ENCODE measurements at places on chromosomes 4 and X. TPM values are rescaled to one million over a fixed set of nuclear protein-coding genes. Genes with fewer than 3 reads are reported as not detected.
A peak's percentile ranks its signal among the peaks of the same experiment; 100 is the strongest.

The ITIH6 gene
- total RNA-seq = not detected

DNA sequence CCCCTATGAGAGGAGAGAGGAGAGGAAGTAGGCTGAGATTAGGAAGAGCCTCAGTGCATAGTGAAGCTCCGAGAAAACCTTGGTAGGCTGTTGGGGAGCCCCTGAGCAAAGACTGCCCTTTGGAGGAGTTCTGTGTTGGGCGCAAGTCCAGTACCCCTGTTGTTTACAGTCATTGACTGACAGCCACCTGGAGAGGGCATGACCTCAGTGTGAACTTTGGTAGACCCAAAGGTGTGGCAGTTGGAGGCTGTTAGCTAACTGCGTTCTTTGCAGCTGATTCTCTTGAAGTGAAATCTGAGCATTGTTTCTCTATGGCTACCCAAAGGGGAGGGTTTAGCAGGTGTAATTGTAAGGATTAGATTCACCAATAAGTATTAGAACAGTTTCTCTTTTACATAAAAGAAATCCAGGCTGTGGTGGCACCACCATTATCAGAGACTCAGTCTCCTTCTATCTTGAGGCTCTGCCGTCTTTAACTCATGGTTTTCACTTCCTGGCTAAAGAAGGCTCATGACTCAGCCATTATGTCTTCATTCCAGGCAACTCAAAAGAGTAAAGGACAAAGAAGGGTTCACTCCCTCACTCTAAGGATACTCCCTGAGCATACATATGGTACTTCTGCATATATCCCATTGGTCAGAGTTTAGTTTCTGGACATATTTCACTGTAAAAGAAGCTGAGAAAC lies 33.4 kb downstream of the ANXA3 start:
- no peaks in the 10 kb centered on the region for H3K27me3 ChIP-seq
- no peak overlapping the region for H3K27ac ChIP-seq
- no peak overlapping the region for H3K4me3 ChIP-seq
- no peaks in the 10 kb centered on the region for H3K36me3 ChIP-seq
- peaks cover 7% of the 10 kb centered on the region for H3K4me1 ChIP-seq

DNA sequence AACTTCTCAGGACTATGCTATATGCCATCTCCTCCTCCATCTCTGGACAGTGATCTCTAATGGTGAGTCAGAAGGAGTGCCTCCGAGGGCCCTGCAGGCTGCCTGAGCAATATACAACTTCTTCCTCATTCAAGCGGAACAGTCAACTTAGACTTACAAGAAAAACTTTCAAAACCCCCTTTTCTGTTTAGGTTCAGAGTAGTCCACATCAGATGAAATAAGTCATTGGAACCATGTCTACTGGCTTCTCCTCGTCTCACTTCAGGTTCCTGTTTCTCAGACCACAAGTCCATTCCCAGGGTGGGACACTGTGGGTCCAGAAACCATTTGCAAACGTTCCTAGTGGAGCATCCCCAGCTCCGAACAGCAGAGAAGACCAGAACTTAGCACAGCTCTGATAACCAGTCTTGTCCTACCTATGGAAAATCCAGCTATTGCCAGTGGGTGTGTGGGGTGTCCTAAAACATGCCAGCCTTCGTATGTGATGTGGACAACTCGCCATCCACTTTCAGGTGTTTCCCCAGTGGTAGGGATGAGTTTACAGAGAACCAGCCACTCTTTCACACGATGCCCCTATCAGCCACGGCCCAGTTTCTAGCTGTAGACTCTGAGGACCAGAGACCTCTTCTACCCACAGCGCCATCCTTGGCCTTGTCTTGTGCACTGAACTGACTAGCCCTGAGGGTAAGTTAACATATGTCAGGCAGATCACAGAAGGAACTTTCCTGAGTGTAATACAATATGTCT lies 32.7 kb upstream of the NKRF start:
- H3K27ac ChIP-seq = no peak overlapping the region
- H3K4me1 ChIP-seq = no peaks in the 10 kb centered on the region
- no peak for DNase-seq
- no peaks in the 10 kb centered on the region for H3K36me3 ChIP-seq
- no peak overlapping the region for H3K4me3 ChIP-seq

GRCh38 chrX:17860179-17860780 lies 818 bp downstream of the RAI2 start:
- H3K4me1 ChIP-seq = no peaks in the 10 kb centered on the region
- H3K27me3 ChIP-seq = peaks cover 15% of the 10 kb centered on the region
- no peak for DNase-seq
- H3K27ac ChIP-seq = peak overlapping the region; percentile 50
- no peaks in the 10 kb centered on the region for H3K36me3 ChIP-seq

The CLDN34 gene
- total RNA-seq = not detected

DNA sequence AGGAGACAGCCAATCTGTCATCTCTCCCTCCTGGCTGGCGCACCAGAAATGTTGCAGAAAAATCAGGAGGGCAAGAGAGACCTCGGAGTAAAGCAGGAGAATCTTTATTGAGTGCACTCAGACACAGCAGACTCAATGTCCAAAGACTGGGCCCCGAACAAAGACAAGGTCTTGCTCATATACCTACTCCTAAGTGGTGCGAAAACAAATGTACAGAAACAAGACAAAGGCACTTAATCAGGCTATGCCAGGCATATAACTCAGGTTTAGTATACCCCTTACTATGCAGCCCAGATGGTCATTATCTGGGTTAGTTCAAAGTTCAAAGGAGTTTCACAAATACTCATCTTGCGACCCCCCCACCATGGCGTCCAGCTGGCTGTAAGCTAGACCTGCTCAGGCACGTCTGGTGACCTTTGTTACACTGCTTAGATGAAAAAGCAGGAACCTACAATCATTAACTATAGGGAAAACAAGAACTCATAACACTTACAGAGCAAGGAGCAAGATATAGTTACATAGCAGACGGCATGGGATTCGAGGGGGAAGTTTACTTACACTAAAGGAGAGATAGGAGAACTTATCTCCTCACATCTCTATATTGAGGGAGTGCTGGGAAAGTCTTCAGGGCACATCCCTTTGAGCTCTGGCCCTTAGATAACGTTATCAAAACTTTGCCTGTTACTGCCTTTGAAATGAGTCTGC lies 27.5 kb downstream of the SULT1E1 start:
- H3K4me1 ChIP-seq = no peaks in the 10 kb centered on the region
- H3K27ac ChIP-seq = no peak overlapping the region

The SMARCA1 gene
- 15.9 TPM for total RNA-seq

DNA sequence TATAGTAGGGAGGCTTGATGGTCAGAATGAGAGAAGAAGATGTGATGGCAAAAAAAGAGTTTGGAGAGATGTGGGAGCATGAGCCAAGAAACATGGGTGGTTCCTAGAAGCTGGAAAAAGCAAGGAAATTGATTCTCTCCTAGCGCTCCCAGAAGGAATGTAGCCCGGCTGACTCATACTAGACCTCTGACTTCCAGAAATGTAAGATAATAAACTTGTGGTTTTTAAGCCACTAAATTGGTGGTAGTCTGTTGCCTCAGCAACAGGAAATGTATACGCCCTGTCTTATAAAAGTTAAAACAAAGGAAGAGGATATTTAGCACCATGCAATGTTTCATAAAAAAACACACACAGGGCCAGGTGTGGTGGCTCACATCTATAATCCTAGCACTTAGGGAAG lies 182.7 kb upstream of the PCDH7 start:
- no peaks in the 10 kb centered on the region for H3K36me3 ChIP-seq
- H3K27ac ChIP-seq = no peak overlapping the region
- DNase-seq = no peak
- no peaks in the 10 kb centered on the region for H3K27me3 ChIP-seq
- H3K4me1 ChIP-seq = no peaks in the 10 kb centered on the region
- no peak overlapping the region for H3K4me3 ChIP-seq

GRCh38 chr4:142405021-142405694 lies 440.9 kb downstream of the INPP4B start:
- H3K27me3 ChIP-seq = no peaks in the 10 kb centered on the region
- peak; percentile 54 for DNase-seq
- peak overlapping the region; percentile 61 for H3K4me3 ChIP-seq

GRCh38 chr4:61918987-61919386 lies 718.9 kb downstream of the ADGRL3 start:
- H3K4me3 ChIP-seq = no peak overlapping the region
- H3K36me3 ChIP-seq = no peaks in the 10 kb centered on the region
- H3K27me3 ChIP-seq = no peaks in the 10 kb centered on the region

GRCh38 chr4:42480281-42480680 lies 83.0 kb downstream of the SHISA3 start:
- H3K36me3 ChIP-seq = no peaks in the 10 kb centered on the region
- no peak for DNase-seq
- peaks cover 7% of the 10 kb centered on the region for H3K4me1 ChIP-seq
- H3K4me3 ChIP-seq = no peak overlapping the region
- no peaks in the 10 kb centered on the region for H3K27me3 ChIP-seq
- H3K27ac ChIP-seq = no peak overlapping the region

DNA sequence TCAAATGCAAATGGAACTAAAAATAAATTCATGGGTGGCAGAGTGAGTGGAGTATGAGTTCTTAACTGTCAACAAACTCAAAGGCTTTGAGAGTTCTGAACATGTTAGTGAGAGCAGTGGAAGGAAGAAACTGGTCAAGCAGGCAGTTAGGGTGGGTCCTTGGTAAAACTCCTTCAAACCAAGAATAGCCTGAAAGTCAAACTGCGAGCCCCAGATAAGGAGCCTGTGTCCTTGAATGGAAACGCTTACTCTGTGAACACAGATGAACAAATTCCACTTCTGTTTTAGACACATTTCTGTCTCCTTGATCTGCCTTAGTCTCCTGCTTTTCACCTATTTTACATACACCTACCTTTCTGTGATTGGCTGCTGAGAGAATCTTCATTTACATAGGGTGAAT lies 129.4 kb upstream of the PCDH18 start:
- H3K4me3 ChIP-seq = no peak overlapping the region
- H3K4me1 ChIP-seq = no peaks in the 10 kb centered on the region
- no peaks in the 10 kb centered on the region for H3K27me3 ChIP-seq
- DNase-seq = no peak
- no peaks in the 10 kb centered on the region for H3K36me3 ChIP-seq
- H3K27ac ChIP-seq = no peak overlapping the region

DNA sequence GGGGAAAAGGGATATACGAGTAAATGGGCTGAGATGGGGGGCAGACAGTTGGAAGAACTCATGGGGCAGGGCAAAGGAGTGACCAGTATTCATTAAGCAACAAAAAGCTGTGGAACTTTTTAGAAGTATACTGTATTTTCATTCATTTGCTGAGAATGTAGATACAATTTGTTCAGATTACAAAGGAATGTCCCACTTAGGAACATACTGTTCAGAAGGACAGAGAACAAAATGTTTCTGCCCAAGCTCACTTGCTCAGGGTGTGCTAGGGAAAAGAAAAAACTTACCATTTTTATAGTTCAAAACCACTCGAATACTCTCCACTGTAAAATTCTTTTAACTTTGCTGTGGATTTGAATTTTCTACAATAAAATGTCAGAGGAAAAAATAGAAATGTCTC lies 135.2 kb upstream of the AFF2 start:
- no peaks in the 10 kb centered on the region for H3K27me3 ChIP-seq
- H3K27ac ChIP-seq = no peak overlapping the region
- no peak for DNase-seq
- H3K36me3 ChIP-seq = no peaks in the 10 kb centered on the region

- H3K27ac ChIP-seq = peak overlapping the region; percentile 70
- H3K27me3 ChIP-seq = no peaks in the 10 kb centered on the region
- H3K36me3 ChIP-seq = no peaks in the 10 kb centered on the region
- no peak overlapping the region for H3K4me3 ChIP-seq
Measured at GRCh38 chr4:8006471-8006870, 66.8 kb upstream of the AFAP1 start.

GRCh38 chr4:86831262-86832130 lies 17.7 kb downstream of the SLC10A6 start:
- no peaks in the 10 kb centered on the region for H3K27me3 ChIP-seq
- H3K4me1 ChIP-seq = no peaks in the 10 kb centered on the region
- no peaks in the 10 kb centered on the region for H3K36me3 ChIP-seq
- no peak overlapping the region for H3K4me3 ChIP-seq

GRCh38 chrX:123013141-123013540 lies 170.9 kb upstream of the GRIA3 start:
- no peak for DNase-seq
- no peak overlapping the region for H3K27ac ChIP-seq
- no peaks in the 10 kb centered on the region for H3K4me1 ChIP-seq
- H3K27me3 ChIP-seq = no peaks in the 10 kb centered on the region
